Stimulated activated CD8-positive, alpha-beta memory T cell treated with anti-CD3 and anti-CD28 coated beads, Interleukin-7, amount 100 ng/mL, for 24 hours (primary cell): ENCODE measurements at places on chromosomes 7 and 10.

DNA sequence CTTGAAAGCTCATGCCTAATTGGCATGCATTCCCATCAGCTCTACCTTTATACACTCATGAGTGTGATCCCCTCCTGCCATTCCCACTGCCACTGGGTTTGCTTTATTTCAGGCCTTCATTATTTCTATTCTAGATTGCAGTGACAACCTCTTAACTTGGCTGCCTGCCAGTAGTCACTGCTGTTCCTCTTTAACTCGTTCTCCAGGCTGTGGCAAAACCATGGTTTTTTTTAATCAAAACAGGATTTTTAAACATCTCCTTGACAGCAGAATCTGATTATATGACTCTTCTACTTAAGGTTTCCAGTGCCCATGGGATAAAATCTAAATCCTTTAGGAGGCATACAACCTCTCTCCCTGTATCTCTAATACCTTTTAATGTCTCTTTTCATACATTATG, 223.7 kb upstream of the PCDH15 start:
- DNase-seq = no peak

- no peak for DNase-seq
Measured at GRCh38 chr10:93456480-93456879, 25.7 kb downstream of the MYOF start.

DNA sequence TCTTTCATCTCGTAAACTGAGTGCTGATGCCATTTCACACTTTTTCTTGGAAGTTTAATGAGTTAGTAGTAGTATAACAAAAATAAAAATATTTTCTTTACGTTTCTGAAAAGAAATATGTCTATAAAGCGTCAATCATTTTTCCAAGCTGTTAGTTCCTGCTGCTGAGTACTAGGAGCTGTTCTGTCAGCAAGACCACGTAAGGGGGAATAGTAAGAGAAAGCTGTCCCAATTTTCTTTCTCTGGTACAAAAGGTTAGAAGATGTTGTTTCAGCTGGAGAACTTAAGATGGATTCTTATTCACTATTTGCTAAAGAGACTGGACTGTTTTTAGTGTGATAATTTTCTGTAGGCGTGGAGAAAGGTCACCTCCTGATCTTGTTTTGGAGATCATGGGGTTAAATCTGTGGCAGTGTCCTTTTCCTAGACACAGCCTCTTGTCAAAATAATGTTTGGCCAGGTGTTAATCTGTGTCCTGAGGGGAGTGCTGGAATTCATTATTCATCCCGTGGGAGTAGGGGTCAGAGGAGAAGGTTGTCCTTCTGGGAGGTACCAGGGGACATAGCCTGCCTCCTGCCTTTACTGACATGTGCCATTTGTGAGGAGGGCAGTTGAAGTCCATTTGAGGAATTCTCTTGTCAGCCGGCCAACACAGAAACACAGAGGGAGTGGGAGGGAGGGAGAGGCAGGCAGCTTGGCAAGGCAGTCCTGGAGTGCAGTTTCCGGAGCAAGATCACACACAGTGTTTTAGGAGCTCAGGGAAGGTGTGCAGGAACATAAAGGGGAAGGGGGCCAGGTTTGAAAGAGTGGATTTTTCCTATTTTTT, 368.7 kb downstream of the AUTS2 start:
- DNase-seq = no peak

GRCh38 chr10:95864906-95865813, 42.6 kb upstream of the CC2D2B start:
- no peak for DNase-seq

DNA sequence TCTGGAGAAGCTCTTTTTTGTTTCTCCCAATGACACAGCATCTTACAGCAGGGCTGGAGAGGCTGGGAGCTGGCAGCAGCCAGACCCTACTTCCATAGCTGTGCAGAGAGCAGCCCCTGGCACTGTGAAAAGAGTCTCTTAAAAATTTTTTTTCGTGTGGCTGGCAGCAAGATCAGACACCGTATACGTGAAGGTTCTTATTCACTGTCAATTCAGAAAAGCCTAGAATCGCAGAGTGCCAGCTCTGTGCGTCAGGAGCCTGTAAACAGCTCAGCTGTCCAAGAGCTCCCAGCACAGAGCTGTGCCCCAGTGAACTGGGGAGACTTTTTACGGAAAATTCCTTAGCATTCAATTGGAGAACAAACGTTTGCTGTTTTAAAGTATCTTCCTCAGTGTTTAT, 6.5 kb downstream of the BAG3 start:
- DNase-seq = no peak

- no peak for DNase-seq
Measured at GRCh38 chr7:17745610-17746009, 194.7 kb downstream of the SNX13 start.

DNA sequence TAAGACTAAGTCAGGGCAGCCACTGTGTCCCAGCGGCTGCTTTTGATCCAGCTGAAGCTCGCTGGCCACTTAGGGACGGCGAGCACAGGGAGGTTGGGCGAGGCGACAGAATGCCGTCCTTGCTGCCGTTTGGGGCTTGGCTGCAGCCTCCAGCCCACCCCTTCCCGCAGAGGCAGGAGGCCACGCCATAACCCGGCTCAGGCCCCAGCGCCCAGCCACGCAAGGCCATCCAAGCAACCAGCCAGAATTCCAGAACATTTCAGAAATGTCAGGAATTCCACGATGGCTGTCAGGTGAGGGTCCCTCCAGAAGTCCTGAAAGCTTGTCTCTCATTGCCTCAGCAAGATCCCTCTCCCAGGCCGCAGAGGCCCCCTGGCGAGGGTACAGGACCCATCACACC, 479.1 kb upstream of the FOXK1 start:
- no peak for DNase-seq

GRCh38 chr10:71755179-71755879, 18.0 kb downstream of the VSIR start:
- no peak for DNase-seq
